ENCODE measurements at places on chromosomes 6 and 20.

DNA sequence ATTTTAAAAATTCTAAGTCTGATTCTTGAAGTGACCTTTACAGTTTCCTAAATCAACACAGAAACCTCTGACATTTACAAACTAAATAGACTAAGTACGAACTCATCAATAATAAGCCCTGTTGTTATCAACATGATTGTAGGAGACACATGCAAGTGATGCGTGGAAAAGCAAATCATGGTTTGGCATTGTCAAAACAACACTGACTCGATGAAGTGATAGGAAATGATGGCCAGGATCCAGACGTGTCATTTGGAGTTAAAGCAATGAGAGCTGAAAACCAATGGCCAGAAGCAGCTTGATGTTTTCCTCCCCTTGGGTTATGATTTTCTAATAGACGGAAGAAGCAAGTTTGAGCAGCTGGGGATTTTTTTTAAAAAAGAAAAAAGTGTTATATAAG lies 117.4 kb upstream of the FAM184A start:
- no peak for DNase-seq

DNA sequence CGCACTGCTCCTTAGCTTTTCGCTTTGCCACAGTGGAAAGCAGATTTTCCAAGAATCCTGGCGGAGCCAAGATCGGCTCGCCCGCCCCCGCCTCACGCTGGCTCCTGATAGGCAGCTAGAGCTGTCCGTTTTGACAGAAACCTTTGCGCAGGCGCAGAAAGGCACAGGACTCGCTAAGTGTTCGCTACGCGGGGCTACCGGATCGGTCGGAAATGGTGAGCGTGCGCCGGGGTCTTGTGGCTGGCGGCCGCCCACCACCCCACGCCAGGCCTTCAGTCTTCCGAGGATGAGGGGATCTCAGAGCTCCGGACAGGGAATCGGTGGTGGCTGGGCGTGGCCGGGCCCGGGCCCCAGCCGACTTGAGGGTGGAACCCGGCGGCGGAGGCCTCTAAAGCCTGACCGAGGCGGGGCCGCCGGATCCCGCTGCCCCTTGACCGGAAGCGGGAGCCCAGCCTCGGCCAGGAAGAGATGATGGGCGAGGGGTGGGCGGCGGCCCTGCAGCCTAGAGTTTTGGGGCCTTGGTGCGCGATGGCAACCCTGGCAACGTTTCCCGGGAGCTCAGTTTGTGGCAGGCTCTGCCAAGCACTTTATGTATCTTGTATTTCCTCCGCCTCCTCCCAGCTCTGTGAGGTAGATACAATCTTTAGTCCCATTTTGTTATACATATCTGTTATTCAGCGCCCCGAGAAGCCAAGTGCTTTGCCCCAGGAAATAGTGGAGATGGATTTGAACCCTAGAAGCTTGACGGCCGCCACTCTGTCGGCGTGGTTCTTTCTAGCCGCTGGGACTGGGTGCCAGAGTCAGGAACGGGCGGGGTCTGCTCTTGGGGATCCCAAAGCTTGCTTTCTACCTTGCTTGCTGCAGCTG lies at the start of gene DYNLRB1:
TSS of gene DYNLRB1 (plus strand) at position 176 of the 867 bp plus-strand sequence. CDS start at position 213, 37 bp downstream.
- peak; percentile 89 for DNase-seq

GRCh38 chr6:33066917-33067521 lies 6.4 kb downstream of the HLA-DPA1 start:
- DNase-seq: no peak

DNA sequence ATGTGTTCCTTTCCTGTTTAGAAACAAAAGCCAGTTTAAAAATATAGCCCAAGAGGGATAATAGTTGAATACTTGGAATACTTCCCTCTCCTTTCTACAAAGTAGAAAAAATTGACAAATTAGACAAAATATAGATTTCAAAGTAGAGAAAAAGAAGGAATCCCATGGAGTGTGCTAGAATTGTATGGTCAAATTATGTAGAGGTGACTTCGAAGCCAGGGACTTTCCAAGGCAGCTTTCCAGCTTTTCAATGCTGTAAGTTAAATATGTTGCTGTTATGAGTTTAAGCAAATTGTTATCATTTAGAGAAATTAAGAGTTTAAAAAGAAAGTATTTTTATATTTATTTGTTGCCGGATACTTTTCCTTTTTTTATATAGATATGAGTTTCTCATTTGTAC lies 415.5 kb upstream of the OPRM1 start:
- no peak for DNase-seq

DNA sequence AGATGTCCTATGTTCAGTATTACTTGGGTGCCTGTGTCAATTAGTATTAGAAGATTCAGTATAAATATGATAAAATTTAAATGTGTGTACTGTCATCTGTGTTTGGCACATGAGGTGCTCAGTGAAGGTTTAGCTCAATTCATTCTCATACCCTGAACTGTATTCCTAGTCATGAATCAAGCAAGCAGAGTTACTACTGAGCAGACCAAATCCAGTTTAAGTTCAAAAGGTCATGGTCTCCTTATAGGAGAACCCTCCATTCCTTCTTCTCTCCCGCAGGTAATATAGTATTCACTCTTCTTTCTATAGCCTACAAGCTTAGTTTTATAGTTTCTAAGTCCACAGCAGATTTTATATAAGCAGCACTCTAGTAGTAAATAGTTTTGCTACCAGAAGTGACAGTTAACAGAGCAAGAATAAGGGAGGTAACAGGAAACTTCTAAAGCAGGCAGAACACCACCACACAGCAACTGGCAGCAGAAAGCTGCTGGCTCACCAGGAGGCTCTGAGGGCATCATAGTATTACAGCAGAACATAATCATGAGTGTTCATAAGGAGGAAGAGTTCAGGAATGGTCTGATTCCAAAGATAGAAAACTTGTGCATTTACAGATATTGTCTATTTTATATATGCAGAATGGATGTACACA lies 133.2 kb downstream of the SLC16A10 start:
- no peak for DNase-seq

DNA sequence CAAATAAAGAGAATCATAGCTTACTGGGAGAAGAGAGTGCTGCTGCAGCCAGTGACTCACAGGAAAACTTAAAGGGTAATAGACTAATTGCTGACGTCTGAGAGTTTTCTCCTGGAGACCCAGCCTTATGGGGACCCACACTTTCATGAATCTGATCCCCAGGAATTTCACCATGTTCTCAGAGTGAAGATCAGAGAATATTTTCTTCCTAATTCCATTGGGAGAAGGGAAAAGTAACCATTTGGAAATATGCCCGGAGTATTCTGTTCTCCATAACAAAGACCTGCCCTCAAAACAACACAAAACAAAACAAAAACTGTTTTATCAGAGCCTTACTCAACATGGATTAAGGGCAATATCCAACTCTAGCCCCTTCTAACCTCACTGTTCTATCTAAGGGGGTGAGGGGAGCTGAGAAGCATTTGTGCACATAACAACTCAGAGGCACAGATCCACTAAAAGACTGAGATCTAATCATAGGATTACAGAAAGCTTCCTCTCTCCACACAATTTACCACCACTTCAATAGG lies 168.2 kb upstream of the SSTR4 start:
- no peak for DNase-seq

GRCh38 chr6:2861060-2861821 lies 19.6 kb upstream of the SERPINB1 start:
- DNase-seq: no peak

- no peak for DNase-seq
Observed at GRCh38 chr20:46415773-46416172, 9.4 kb upstream of the ELMO2 start.

- no peak for DNase-seq
Observed at GRCh38 chr20:26279238-26279637, 582.6 kb upstream of the ZNF337 start.

GRCh38 chr6:11235062-11235461 lies 2.6 kb upstream of the NEDD9 start:
- no peak for DNase-seq

- DNase-seq: no peak
Observed at GRCh38 chr20:16018881-16019280, 554.4 kb downstream of the KIF16B start.

GRCh38 chr20:59219211-59219610 lies 55.6 kb downstream of the ZNF831 start:
- no peak for DNase-seq

GRCh38 chr6:41167173-41167963 lies 4.5 kb upstream of the TREM2 start:
- DNase-seq: no peak

DNA sequence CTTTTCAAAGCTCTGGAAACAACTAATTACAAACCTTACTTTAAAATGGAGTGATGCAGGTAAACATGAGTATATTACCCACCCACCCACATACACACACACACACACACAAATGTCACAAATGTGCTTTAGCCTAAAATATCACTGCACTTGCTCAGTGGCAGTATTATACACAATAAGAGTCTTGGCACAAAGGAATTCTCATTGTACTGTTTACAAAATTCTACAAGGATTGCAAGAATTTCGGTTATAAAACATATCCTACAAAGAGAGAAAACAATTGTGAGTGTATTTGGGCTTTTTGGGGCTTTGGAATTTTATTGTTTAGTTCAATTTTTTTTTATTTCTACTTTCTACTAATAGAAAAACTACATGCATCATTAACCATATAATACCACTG lies 113.2 kb upstream of the BEND6 start:
- no peak for DNase-seq

- no peak for DNase-seq
Observed at GRCh38 chr6:80357674-80358073, 251.2 kb downstream of the BCKDHB start.

DNA sequence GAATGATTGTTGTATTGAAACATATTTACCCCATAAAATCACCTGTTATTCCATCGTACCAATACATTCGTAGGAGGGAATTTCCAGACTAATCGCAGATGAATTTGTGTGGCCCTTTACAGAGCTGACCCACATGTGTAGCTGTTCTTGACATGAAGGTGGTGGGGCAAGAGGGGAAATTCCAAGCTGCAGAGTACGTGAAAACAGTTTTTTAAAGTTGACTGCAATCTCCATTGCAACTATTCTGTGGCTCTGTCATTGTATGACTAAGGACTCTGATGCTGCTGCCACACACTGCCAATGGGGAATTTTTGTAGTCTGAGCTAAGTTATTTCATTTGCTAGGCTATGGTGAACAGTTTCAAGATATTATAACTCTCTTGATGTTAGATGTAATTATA lies 46.4 kb upstream of the ADTRP start:
- peak; percentile 12 for DNase-seq

DNA sequence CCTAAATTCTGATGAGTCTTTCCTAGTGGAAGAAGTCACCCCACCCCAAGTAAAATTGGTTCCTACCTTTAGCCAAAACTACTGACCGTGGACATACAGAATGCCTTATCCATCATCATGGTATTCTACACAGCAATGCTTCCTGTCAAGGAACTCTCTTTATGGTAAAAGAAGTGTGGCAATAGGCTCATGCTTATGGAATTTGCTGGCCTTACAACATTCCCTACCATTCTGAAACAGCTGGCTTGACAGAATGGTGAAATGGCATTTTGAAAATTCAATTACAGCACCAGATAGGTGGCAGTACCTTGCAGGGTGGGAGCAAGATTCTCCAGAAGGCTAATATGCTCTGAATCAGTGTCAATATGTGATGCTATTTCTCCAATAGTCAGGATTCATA lies 41.8 kb upstream of the BACH2 start:
- no peak for DNase-seq

GRCh38 chr6:26215585-26216358 lies 128.5 kb downstream of the HFE start:
- no peak for DNase-seq

GRCh38 chr6:68673255-68673654 lies 38.2 kb downstream of the ADGRB3 start:
- no peak for DNase-seq

DNA sequence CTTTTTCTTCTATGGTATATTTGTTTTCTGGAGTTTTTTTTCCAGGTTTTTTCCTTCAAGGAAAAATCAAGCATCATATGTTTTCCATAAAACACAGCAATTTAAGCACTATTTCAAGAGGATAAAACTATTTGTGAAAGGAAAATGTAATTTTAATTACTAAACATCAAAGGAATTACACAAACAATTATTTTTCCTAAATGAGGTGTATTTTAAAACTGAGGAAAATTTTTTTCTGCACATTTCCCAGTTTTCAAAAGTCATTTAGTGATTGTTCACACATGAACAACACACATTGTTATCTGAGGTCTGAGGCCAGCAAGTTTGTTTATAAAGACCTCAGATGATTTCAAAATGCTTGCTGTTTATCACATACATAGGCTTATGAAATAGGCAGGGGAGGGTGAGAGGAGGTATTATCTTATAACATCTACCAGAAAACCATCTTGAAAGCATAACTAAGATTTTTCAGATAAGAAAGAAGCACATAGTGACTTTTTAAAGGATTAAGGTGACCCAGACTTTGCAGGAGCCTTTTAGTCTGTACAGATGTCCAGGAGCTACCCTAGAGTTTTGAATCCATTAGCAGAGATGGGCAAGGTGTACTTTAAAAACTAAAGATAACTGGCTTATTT lies 381.6 kb downstream of the GJA1 start:
- no peak for DNase-seq

DNA sequence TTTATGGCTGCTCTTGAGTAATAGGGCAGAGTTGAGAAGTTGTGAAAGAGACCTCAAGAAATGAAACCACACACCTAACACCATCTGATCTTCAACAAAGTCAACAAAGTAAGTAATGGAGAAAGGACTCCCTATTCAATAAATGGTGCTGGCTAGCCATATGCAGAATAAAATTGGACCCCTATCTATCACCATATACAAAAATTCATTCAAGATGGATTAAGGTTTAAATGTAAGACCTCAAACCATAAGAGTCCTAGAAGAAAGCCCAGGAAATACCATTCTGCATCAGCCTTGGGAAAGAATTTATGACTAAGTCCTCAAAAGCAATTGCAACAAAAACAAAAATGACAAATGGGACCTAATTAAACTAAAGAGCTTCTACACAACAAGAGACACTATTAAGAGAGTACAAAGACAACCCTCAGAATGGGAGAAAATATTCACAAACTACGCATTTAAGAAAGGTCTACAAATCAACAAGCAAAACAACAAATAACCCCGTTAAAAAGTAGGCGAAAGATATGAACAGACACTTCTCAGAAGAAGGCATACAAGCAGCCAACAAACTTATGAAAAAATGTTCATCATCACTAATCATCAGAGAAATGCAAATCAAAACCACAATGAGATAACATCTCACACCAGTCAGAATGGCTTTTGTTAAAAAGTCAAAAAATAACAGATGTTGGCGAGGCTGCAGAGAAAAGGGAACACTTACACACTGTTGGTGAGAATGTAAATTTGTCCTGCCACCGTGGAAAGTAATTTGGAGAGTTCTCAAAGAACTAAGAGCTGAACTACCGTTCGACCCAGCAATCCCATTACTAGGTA lies 4.0 kb downstream of the MAP3K5 start:
- DNase-seq: no peak

DNA sequence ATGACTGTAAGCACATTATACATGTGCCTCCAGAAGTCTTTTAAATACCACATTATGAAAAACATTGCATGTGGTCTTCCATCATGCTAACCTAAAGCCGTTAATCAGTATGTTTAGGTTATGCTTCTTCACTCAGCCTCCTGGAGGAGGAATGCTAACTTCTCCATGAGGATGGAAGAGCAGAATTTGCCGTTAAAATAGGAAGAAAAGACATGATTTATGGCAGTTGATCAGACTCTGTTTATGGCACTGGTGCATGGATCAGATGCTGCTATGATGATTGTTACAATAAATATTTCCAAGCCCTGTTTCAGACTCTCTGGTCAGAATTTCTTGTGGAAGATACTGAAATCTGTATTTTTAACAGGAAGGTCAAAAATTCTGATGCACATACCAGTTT lies 31.7 kb downstream of the MAP3K4 start:
- no peak for DNase-seq

All from bone marrow (tissue), 2 donors.